ENCODE measurements at places on chromosomes 13 and 19.

- no peak for DNase-seq
Measured at GRCh38 chr13:96093296-96094006, 3.5 kb downstream of the HS6ST3 start.

DNA sequence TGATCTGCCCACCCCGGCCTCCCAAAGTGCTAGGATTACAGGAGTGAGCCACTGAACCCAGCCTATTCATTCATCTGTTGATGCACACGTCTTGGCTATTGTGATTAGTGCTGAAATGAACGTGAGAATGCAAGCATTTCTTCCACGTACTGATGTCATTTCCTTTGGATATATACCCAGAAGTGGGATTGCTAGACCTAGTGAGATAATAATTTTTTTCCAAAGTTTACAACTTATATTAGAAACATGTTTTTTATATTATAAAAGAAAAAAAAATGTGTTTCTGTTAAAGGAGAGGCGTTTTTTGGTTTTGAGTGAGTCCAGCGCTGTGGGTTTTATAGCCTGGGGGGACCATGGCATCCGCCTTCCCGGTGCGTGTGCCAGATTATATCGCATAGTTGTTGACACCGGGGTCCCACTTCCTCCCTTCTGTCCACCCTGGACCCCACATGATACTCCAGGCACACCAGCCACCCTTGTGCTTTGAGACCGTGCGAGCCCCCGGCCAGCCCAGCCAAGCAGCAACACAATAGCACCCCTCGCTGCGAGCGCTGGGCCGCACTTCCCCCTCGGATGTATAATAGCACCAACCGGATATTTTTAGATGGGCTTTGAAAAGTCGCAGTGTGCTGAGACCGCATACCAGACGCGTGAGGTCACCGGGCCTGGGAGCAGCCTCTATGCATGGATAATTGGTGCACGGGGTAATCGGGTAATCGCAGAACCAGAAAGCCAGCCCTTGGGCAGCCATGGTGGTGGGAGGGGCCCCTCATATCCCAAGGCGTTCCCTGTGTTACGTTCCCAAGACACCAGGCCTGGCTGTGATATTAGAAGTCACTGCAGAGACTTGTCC, 59.6 kb downstream of the MYO9B start:
- DNase-seq, result no peak

DNA sequence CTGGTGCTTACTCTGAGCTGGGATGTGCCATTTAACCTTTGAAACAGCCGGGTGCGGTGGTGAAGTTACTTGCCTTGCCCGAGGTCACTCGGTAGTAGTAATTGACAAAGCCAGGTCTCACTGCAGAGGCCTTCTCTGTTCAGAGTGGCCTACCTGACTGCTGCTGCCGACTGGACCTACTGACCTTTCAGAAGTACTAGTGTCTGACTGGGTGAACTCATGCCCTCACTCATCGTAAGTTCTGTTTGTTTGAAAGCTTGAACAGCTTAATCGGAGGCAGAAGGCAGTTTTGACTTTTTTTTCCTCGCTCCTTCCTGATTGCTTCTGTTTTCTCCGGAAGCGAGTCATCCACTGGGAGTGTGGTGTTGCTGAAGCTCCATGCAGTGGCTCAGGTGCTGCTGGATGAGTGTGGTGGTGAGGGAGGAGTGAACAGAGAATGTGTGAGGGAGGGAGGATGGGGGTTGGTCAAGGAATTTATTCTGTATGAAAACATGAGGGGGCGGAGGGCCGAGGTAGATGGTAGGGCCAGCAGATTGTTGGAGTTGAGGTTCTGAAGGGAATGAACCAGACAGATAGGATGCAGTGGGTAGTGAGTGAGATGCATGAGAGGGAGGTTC, 2.7 kb downstream of the SPINT2 start:
- no peak for DNase-seq

GRCh38 chr19:13100031-13100588, 2.5 kb downstream of the LYL1 start:
- DNase-seq, result peak; percentile 47

DNA sequence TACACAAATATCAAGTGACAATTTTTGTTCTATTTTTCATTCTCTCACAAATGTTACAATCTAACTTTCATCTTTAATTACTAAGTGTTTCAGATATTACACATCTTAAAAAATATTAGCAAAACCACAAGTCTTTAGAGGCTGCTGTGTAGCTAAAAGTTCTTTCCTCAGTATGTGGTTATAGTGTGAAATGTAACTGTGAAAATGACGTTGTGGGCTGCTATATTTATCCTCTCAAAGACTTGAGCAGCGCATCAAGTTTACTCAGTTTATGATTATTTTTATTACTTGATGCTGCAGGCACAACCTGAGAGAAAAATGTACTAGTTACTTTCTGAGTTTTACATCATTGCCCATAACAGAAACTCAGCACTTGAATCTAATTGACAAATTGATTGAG, 2860.6 kb upstream of the PCDH20 start:
- no peak for DNase-seq

DNA sequence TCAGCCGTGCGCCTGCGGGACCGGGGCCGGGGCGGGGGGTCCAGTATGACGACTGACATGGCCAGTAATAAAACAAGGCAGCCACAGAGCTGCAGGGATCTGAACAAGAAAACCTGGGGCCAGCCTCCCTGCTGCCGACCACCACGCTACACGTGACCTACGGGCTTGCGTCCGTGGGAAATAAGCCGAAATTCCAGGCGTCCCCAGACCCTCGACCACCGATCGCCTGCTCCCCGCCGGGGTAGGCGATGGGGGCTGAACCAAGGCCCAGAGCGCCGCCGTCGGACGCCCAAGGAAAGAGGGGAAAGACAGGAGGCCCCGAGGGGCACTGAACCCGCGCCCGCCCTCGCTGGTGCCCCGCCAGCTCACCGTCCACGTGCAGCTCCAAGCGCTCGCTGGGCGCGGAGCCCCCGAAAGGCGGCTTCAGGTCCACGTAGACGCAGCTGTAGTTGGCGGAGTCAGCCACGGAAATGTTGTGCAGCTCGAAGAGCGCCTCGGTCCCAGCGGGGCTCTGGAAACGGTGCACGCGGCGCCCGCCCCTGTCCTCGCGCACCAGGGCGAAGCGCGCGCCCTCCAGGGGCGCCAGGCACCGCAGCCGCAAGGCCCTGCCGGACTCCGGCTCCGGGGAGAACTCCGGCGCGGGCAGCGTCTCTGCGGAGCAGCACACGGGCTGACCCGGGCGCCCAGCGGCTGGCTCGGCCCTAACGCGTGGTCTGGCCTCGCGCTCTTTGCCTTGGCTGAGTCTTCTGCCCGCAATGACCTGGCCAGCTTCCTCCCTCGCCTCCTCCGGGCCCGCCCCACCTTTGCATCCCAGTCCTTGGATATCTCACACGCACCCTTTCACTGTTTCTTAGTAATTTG, 3.1 kb downstream of the A1BG start:
- DNase-seq, result no peak

DNA sequence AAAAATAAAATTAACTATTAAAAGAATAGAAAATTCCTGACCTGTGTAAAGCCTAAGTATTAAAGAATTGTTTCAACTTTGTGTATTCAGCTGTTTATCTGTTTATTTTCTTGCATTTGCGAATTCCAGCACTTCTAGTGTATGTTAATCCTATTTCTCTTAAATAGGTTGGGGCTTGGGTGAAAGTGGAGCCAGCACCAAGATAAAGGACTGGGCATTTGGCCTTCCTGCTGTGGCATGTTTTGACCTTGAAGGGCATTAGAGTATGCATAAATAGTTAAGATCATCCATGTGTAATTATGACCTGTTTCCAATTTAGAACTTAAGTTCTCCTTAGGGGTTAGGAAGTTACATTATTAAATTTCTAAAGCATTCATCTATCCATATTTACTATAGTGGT, 151.3 kb downstream of the NBEA start:
- no peak for DNase-seq

- DNase-seq, result no peak
Measured at GRCh38 chr19:12664406-12665280, 1.9 kb downstream of the MAN2B1 start.

- no peak for DNase-seq
Measured at GRCh38 chr19:50325310-50326100, 3.7 kb downstream of the KCNC3 start.

DNA sequence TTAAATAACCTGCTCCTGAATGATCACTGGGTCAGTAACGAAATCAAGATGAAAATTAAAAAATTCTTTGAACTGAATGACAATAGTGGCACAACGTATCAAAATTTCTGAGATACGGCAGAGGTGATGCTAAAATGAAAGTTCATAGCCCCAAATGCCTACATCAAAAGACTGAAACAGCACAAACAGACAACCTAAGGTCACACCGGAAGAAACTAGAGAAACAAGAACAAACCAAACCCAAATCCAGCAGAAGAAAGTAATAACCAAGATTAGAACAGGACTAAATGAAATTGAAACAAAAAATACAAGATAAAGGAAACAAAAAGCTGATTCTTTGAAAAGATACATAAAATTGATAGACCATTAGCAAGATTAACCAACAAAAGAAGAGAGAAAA, 324.1 kb downstream of the RBM26 start:
- DNase-seq, result no peak

GRCh38 chr19:16519230-16519687, 23.0 kb downstream of the CHERP start:
- no peak for DNase-seq

DNA sequence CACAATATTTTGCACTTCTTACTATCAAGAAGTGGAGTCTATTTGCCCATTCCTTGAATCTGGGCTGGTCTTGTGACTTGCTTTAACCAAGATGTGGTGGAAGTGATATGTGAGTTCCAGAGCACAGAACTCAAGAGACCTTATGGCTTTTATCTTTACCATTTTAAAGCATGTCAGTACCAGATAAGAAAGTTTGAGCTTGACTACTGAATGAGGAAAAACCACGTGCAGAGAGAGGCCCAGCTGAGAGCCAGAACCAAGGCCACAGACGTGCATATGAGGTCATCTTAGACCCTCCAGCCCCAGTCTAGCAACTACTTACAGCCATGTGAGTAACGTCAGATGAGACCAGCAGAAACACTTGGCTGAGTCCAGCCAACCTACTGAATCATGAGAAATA, 6.3 kb upstream of the CDK8 start:
- no peak for DNase-seq

DNA sequence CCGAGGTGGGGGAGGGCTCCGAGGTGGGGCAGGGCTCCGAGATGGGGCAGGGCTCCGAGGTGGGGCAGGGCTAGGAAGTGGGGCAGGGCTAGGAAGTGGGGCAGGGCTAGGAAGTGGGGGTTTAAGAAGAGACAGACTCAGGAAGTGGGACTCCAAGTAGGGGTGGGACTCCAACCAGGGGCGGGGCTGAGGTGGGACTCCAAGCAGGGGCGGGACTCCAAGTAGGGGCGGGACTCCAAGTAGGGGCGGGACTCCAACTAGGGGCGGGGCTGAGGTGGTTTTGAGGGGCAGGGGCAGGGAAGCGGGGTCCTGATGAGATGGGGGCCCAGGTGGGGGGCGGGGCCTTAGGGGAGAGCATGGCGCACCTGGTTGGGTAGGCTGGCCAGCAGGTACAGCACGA, 13.6 kb downstream of the CFD start:
- peak; percentile 41 for DNase-seq

DNA sequence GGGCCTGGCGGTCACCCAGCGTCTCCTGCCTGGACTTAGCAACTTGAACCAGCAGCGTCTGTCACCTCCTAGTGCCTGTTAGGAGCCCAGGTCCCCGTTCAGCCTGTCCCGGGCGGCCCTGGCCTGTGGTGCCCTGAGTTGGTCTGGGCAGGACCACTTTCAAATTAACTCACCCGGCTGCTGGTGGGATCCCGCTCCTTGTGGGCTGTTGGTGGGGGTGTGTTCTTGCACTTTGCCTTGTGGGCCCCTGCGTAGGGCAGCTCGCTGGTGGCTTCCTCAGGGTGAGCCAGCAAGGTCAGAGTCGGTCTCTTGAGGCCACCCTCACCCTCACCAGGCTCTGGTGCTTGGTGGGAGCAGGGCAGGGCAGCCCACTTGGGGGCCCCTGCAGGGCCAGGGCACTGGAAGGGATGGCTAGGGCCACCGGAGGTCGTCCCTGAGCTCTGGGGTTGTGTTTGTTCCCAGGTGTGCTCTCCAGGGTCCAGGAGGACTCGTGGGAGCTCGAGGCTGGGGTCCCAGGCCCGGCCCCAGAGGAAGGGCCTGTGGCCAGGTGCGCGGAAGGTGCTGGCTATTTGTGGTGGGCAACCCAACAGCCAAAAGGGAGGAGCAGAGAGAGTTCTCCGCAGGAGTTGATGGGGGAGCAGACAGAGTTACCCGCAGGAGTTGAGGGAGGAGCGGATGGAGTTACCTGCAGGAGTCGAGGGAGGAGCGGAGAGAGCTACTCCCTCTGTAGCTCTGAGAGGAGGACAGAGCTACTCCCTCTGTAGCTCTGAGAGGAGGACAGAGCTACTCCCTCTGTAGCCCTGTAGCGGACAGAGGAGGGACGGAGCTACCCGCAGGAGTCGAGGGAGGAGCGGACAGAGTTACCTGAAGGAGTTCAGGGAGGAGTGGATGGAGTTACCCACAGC, 16.9 kb downstream of the TFDP1 start:
- DNase-seq, result no peak

- DNase-seq, result no peak
Measured at GRCh38 chr13:83622422-83622784, 259.9 kb downstream of the SLITRK1 start.

GRCh38 chr13:110326263-110326904, 19.3 kb downstream of the COL4A2 start:
- no peak for DNase-seq

DNA sequence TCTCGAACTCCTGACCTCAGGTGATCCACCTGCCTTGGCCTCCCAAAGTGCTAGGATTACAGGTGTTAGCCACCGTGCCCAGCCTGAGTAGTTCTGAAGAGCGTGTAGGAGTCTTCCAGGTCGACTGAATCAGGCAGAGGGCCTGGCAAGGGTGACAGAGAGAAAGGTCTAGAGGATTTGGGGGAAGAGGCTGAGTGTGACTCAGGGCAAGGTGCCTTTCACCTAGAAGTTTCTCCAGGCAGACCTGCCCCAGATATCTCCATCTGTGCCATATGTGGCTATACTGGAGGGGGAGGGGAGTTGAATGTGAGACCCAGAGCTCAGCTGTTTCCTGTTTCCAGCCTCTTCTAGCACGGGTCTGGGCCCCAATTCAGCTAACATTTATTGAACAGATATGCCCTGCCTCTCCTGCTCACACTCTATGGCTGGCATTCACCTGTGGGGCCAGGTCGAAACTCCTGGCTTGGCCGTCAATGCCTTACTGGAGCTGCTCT, 1.3 kb downstream of the CCDC159 start:
- DNase-seq, result no peak

DNA sequence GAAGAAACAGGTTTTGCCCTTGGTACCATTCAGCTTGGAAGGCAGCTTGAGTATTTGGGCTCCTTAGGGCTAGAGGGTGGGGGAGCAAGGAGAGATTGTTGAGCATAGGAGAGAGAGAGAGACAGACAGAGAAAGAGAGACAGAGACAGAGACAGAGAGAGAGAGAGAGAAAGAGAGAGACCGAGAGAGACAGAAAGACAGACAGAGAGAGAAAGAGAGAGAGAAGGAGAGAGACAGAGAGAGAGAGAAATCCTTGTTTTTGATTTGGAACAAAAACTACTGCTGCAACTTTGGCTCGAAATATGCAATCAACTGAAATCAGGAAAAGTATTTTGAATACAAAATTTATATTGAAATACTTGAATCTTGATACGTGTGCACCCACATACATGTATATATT, 85.8 kb upstream of the ZNF536 start:
- no peak for DNase-seq

All from stimulated activated CD8-positive, alpha-beta memory T cell treated with anti-CD3 and anti-CD28 coated beads, Interleukin-4, amount 100 ng/mL, for 4 hours (primary cell).